HEK293T (cell line): ENCODE measurements at places on chromosomes 4 and X.

DNA sequence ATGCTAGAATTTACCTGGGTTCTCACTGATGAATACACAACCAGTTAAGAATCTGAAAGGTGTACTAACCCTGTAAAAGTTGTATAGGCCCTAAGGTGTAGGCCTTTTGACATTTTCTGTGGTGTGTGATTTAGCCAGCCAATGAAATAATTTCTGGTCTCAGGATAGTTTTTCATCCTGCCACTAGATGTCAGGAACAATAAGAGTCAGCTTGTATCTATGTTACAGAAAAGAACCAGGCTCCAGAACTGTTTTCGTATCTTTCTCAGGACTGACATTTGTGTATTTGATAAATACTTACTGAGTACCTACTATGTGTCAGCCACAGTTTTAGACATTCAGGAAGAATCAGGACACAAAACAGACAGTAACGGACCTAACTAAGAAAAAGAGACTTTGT is 673.6 kb upstream of the TENM3 start:
- DNase-seq, result peak; percentile 23

- DNase-seq, result no peak
These were observed 23.5 kb downstream of the CD99 start for GRCh38 chrX:2714551-2714950.

GRCh38 chr4:5678977-5679376 is 29.4 kb downstream of the EVC2 start:
- no peak for DNase-seq

- no peak for DNase-seq
These were observed 165.0 kb downstream of the RBM46 start for GRCh38 chr4:154946113-154946512.

GRCh38 chrX:15903186-15903681 is 48.6 kb upstream of the AP1S2 start:
- no peak for DNase-seq

DNA sequence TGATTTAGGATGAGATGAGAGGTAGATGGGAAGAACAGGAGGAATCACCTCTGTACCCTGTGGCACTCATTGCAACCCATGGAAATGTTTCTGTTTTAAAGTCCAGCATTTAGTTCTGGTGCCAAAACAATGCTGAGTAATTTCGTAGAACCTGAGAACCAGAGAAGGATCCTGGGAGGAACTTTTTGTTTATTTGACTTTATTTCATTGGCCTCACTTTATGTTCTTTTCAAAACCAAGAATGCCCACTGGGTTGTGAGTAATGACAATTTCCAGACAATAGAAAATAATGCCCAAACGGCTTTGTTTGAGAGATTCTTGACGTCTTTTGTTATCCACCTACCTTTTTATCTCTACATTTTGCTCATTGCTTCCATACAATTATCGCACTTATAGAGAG is 111.3 kb downstream of the SHROOM3 start:
- DNase-seq, result no peak

DNA sequence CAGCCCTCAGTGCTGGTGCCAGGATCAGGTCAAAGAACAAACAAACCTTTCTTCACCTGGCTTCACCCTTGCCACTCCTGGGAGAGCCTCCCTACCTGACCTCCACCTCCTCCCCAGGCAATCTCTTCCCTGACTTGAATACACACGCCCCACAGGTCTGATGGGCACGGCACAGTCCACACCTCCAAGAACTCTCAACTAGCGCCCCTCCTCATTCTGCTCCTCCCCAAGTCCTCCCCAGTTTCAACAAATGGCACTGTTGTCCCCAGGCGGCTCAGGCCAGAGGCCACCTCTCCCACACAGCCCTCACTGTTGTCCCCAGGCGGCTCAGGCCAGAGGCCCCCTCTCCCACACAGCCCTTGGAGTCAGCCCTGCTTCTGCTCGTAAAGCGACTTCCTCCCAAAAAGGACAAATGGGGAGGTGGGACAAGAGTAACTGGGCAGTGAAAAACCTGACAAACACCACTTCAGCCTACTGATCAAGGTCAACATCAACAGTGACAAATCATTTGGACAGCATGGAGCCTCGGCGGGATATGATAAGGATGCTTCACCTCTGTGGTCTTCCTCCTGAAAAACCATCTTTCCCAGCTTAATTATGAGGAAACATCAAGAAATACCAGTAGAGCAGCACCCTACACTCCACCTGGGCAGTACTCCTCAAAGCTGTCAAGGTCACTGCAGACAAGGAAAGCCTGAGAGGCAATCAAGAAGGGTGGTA is 2.9 kb downstream of the LETM1 start:
- no peak for DNase-seq

GRCh38 chr4:67556436-67556835 is 2.1 kb upstream of the STAP1 start:
- no peak for DNase-seq

- no peak for DNase-seq
These were observed 10.5 kb upstream of the EIF4E start for GRCh38 chr4:98939438-98939837.

DNA sequence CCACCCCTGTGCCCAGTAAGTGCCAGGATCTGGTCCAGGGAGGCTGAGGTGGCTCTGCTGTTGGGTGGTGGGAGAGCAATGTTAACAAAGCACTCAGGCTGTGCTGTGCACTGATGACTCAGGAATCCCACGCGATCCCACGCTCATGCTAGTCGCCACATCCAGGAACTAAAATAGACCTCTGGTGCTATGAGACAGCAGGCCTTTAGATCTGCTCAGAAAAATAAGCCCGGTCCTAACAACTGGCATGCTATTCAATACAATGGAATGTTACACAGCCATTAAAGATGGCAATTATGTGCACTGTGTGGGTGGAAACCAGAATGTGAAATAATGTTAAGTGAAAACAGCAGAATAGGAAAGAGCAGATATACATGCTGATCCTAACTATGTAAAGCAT is 26.0 kb downstream of the ARL13A start:
- DNase-seq, result no peak

- peak; percentile 69 for DNase-seq
These were observed 80.2 kb downstream of the CRMP1 start for GRCh38 chr4:5812506-5813229.
